Small intestine (tissue), 16 donors: ENCODE measurements at places on chromosomes 16 and 17. TPM values are rescaled to one million over a fixed set of nuclear protein-coding genes. Genes with fewer than 3 reads are reported as not detected.

Gene SLC16A6
- polyA plus RNA-seq = 0.18 TPM

DNA sequence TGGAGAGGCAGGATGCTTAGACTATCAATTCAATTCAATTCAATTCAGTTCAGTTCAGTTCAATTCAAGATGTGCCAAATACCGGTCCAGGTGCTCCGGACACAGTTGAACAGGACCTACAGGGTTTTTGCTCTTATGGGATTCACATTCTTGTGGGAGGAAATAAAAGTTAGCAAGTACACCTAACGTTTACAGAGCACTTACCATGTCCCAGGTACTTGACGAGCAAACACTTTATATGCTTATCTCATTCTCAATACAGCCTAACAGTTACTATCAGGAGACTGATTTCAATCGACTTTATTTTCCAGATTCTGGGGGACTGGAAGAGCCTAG lies 467 bp upstream of the GDE1 start:
- DNase-seq = no peak

DNA sequence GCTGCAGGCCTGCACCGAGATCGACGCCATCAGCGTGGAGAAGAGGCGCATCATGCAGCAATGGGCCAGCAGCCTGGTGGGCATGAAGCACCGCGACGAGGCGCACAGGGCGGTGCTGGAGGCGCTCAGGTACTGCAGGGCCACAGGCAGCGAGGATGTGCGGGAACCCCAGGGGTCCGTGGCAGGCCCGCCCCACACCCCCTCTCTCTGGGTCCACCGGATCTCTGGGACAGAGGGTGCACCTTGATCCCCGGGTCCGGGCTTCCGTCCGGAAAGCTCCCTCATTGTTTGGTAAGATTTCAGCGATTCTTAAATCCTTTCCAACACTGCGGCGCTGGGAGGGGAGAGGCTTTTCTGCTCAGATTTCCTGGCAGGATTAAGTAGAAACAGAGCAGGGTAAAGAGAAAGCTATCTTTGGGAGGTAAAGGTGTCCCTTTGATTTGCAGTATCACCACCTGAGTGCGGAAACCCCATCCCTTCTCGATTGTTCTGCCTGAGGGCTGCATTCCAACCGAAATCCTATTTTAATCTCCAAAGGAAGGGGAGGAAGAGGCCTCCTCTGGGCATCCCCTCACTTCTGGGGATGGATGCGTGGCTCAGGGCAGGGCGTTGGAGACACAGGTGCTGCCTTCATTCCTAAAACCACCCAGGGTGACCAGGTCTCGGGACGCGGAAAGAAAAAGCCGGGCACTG lies 29.2 kb downstream of the CCDC40 start:
- DNase-seq = no peak

DNA sequence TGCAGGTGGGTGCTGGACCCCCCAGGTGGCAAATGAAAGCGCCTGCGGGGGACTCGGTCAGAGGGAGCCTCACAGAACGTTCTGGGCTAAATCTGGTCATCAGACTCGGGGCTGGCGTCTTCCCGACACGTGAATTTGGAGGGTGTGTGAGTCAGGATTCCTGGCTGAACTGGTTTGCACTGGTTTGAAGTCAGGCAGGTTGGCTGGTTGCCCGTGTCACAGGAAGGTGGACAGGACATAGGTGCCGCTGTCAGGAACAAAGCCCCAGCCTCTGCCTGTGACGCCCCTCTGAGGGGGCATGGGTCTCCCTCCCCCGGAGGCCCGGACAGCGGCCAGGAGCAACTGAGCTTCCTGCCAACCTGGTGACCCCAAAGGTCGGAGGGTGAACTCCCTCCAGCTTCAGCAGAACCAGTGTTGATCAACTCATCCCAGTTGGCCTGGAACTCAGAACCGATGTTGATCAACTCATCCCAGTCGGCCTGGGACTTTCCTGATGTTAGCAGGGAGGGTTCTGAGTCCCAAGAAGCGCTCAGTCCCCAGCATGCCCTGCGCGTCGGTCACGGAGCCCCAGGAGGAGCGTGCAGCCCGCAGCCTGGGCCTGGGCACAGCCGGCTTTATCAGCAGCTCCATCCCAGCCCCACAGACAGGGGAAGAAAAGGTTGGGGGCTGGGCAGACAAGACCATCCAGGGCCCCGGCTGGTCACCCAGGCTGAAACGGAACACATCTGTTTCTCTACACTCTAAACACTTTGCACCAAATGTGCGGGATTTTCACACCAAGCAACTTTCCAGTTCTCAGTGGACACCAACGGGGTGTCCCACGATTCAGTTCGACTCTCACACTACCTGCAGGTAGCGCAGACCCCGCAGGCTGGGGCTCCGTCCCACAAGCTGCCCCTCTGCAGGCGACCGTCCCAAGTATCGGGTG lies 14.4 kb upstream of the METRNL start:
- DNase-seq = peak; percentile 55

- DNase-seq = no peak
Observed at GRCh38 chr16:21088646-21089538, 61.8 kb downstream of the DNAH3 start.

GRCh38 chr17:42233994-42234393 lies 39.7 kb upstream of the GHDC start:
- DNase-seq = no peak

GRCh38 chr17:34723875-34724274 lies 144.5 kb downstream of the TMEM132E start:
- no peak for DNase-seq
